ENCODE measurements at places on chromosomes 3 and 15. TPM values are rescaled to one million over a fixed set of nuclear protein-coding genes. Genes with fewer than 3 reads are reported as not detected.

- no peak for DNase-seq
Observed at GRCh38 chr3:110968076-110968475, 103.5 kb upstream of the NECTIN3 start.

GRCh38 chr15:56056626-56057025 is 63.2 kb upstream of the NEDD4 start:
- DNase-seq = no peak

The SCN11A gene
- total RNA-seq = not detected

The MESP2 gene
- 0.28 TPM for total RNA-seq
